ENCODE measurements at places on chromosomes 2 and 18.

GRCh38 chr2:15895615-15896469 is 44.5 kb upstream of the MYCN start:
- no peak for DNase-seq

DNA sequence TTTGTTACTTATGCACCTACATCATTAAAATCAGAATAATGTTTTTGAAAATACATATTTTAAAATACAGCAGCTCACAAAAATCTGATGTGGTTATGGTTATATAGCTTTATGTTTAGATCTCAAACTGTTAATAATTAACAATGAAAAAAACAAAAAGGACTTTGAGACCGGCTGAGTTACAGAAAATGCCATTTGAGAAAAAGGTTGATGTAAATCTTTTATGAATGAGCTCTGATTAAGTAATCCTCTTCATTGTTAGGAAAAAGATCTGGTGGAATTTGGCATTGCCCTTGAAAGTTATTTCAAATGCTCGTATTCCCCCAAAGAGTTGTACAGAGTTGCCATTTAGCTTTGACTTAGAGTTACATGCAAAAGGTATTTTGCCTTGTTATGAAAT is 82.8 kb upstream of the PROKR1 start:
- no peak for DNase-seq

DNA sequence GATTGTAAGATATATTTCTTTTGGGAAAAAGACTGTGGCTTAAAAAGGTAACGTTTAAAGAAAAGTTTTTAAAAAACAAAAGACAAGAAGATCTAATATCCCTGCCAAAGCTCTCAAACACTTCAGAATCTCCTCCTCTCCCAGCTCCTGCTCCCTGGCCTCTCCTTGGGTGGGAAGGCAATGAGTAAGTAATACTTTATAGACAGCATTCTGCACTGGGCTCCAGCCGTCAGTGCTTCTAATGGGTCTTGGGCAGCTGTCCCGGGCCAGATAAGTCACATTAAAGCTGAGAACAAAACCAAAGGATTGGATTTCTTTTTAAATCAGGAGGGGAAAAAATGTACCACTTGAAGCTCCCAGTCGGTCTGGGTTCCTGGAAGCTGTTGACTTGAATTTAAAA is 133.7 kb downstream of the ALPK2 start:
- DNase-seq: no peak

DNA sequence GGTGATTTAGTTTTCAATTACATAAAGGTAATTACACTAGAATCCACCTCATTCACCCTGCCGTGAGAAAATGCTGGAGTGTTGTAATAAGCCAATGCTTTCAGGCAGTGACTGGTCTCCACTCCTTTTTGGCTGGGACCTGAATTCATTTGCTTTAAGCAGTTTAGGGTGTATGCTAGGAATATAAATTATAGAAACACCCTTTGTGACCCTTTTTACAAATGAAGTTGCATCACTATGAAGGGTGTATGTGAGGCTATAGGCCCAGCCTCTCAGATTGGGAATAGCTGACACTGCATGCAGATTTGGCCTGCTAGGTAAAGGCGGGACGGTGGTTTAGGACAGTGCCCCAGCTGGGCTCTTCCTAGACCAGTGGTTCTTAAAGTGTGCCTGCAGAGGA is 50.8 kb upstream of the NFE2L2 start:
- no peak for DNase-seq

DNA sequence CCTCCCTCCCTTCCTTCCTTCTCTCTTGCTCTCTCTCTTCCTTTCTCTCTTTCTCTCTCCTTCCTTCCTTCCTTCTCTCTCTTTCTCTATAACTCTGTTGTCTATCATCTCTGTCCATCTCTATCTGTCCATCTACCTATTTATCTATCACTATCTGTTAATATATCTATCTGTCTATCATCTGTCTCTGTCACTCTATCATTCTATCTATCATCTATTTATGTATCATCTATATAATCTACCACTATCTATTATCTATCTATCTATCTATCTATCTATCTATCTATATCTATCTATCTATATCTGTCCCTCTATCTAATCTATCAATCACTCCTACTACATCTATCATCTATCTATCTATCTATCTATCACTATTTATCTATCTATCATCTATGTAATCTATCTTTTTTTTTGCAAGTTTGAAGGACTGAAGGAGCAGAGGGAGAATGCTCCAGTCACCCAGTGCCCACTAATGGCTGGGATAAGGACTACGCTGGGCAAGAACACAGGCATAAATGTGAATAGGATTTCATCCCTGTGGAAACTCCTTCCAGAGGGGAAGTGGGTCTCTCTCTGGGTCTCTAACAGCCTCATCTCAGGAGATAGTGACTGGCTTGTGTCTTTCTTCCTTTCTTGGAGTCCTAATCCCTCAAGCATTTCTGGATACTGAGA is 427.0 kb downstream of the LPIN1 start:
- DNase-seq: no peak

- DNase-seq: no peak
These were observed 110.9 kb downstream of the MIB1 start for GRCh38 chr18:21851327-21851961.

GRCh38 chr2:165933211-165933910 is 20.2 kb downstream of the TTC21B start:
- DNase-seq: no peak

- no peak for DNase-seq
These were observed 59.3 kb downstream of the COBLL1 start for GRCh38 chr2:164782323-164782722.

DNA sequence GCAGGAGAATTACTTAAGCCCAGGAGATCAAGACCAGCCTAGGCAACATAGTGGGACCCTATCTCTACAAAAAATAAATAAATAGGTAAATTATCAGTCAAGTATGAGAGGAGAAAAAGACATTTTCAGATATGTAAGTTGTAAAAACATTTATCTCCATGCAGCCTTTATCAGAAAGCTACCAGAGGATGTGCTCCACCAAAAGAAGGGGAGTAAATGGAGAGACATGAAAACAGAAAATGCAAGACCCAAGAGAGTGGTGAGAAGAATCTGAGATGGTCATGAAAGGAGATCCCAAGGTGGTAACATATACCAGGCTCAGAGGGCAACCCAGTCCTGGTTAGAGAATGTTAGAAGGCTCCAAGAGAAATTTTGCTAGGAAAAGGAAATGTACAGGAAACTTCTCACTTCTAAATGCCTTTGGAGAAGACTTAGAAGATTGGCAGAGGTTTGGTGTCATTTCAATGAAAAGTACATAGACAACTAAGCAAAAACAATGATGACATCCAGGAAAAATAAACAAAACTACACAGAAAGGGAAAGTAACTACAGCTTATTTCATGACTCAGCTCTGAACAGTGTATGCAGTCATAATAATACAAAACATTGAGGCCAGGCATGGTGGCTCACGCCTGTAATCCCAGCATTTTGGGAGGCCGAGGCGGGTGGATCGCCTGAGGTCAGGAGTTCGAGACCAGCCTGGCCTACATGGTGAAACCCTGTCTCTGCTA is 19.5 kb downstream of the CIB4 start:
- DNase-seq: no peak

DNA sequence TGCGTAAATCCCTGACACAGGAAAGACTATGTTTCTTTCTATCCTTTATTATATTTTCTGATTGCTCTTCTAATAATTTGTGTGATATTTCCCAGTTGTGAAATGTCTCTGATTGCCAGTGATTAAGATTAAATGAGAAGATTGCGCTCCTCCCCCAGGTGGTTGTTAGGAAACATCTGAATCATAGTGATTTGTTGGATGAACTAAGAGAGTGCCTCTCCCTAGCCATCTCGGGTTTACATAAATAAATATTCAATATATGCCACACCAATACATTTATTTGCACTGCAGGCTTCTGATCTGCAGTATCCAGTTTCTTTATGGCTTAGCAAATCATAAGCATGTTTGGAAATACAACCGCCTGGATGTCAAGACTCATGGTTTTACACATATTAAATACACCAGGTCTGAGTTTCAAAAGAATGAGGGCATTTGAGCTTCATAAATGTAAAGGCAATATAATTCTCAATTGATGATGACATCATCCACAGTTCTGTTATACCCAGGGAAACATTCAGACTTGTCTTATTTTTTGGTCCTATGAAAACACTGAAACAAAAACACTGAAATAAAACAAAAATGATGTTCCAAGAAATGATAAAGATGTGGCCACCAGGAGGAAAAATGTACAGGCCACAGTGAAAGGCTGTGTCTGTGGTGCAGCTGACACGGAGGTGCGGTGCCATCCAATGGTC is 826.7 kb upstream of the ACVR2A start:
- DNase-seq: no peak

- no peak for DNase-seq
These were observed 603.7 kb upstream of the GCFC2 start for GRCh38 chr2:76314271-76315020.

DNA sequence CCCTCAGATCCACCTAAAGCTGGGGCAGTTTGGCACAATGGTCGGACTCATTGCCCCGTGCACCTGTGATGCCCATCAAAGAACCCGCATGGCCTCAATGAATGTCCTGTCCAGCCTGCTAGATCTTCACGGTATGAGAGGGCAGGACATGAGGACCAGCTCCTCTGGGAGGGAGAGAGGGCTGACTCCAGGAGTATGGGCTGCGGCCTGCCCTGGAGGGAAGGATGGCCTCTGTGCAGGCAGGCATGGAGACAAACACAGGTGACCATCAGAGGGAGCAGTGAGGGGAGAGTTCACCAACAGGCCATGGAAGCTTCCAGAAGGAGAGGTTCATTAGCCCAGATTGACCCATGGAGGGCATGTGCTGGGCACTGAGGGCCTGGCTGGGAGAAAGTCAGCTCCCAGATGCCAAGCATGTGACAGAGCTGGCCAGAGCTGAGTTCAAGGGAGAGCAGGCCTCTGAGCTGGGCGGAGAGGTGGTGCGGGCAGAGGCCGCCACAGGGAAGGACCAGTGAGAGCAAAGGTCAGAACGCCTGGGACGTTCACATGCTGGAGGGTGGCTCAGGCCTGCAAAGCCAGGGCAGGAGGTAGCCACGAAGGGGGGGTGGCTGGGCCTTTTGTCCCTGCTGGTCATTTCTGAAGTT is 36.2 kb downstream of the HJURP start:
- DNase-seq: no peak

GRCh38 chr2:51293566-51294200 is 261.8 kb upstream of the NRXN1 start:
- DNase-seq: no peak

GRCh38 chr2:74259191-74259590 is 60.8 kb downstream of the MTHFD2 start:
- no peak for DNase-seq

DNA sequence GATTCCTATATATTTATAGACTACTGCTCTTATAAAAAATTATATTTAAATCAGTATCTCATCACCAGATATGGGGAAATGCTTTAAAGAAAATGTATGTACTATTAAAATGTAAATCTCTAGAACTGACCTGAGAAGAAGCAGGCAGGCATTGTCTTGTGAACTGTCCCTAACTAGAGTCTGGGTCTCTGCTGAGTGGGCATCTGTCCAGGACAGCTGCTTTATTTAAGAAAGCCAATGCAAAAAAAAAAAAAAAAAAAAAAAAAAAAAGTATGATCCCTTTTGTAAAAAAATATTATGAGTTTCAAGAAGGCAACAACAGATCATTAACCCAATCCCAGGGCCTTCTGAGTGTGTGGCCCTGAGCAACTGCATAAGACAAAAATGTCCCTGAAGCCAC is 66.0 kb downstream of the PAX3 start:
- no peak for DNase-seq

- DNase-seq: no peak
These were observed at the start of gene SLC66A3 for GRCh38 chr2:11155381-11156035. SLC66A3 (plus strand) TSS chr2:11155467; CDS start chr2:11155547, 80 bp downstream.

DNA sequence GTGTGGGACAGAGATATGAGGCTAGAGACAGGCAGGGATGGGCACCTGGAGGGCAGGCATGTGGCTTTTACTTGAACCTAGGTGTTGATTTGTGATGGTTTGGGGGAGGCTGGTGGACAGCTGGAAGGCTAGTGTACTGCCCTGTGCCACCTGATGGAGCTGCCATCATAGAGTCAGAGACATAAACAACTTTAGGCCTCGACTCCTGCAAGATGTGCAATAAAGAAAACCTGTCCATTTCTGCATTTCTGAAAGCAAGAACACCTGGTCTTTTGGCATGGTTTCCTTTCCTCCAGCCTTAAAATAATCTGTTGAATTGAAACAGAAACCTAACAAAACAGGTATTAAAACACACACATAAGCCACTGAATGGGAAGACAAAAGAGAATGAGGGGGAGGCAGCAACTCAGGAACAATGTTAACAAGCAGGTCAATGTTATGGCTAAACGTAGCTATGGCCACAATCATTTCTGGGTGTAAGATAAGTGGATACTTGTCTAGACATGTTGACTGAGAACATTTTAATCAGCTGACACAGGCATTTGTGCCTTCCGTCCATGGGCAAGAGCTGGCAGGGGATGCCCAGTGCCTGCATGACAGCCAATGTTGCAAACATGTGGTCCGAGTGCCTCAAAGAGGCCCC is 87.8 kb downstream of the KCTD1 start:
- DNase-seq: no peak

GRCh38 chr2:96642564-96643360 is at the start of gene FER1L5:
FER1L5 (plus strand) TSS chr2:96642764; CDS start chr2:96642837, 73 bp downstream.
- no peak for DNase-seq

GRCh38 chr2:157305723-157306110 is 19.9 kb downstream of the ERMN start:
- no peak for DNase-seq

All from stimulated activated CD8-positive, alpha-beta memory T cell treated with anti-CD3 and anti-CD28 coated beads, Interleukin-7, amount 100 ng/mL, for 4 hours (primary cell).